ENCODE measurements at places on chromosomes 5 and 9.
A peak's percentile ranks its signal among the peaks of the same experiment; 100 is the strongest.

DNA sequence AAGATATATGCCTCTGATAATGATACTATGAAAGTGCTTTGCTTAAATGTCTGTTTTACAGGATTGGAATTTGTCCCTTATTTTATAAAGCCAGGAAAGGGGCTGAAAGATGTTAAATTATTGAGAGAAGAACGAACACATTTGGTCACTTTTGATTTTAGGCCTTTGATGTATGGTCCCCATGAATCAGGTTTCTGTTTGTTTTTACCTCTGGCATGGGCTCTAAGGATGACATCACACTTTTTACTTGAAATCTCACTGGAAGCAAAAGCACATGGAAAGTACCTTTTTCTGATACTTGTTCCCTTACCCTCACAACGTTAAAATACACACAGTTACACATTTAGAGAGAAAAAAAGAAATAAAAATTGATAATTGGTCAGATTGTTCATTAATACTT, 6.9 kb downstream of the OTULIN start:
- no peak for DNase-seq

DNA sequence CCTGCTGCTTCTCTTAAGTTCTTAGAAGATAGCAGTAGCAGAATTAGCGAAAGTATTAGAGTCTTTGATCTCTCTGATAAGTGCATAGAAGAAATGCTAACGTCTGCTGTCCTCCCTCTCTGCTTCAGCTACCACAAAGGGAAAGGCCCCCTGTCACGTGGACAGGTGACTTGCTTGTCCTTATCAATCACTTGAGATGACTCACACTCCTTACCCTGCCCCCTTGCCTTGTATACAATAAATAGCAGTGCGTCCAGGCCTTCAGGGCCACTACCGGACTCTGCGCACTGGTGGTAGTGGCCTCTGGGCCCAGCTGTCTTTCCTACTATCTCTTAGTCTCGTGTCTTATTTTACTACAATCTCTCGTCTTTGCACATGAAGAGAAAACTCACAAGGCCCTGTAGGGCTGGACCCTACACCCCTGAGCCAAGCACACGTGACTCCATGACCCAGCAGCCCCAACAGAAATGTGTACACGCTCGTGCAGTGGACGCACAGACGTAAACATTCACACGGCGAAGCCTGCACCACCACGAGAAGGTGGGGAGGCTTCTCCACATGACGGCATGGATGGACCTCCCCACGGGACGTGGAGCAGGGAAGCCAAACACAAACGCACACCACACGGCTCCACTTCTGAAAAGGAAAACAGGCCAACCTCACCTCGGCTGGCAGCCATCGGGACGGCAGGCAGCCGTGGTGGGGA, 38.3 kb downstream of the PNPLA7 start:
- no peak for DNase-seq

- no peak for DNase-seq
Observed at GRCh38 chr9:84821431-84821830, 151.9 kb downstream of the NTRK2 start.

GRCh38 chr9:110797611-110798010, 129.0 kb downstream of the MUSK start:
- peak; percentile 45 for DNase-seq

DNA sequence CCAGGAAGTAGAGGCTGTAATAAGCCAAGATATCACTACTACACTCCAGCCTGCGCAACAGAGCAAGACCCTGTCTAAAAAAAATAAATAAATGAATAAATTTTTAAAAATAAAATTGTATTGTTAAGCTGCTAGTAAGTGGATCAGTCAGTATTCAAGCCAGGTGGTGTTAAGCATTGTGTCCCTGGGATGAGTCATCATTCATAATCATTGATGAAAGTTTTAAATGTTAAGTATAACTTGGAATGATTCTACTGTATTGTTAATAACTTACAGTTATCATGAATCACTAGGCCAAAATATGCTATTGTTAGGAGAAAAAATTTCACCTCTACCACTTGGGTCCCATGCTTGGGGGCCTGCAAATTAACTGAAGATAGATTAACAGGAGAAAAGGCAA, 38.2 kb downstream of the MED10 start:
- DNase-seq = no peak

DNA sequence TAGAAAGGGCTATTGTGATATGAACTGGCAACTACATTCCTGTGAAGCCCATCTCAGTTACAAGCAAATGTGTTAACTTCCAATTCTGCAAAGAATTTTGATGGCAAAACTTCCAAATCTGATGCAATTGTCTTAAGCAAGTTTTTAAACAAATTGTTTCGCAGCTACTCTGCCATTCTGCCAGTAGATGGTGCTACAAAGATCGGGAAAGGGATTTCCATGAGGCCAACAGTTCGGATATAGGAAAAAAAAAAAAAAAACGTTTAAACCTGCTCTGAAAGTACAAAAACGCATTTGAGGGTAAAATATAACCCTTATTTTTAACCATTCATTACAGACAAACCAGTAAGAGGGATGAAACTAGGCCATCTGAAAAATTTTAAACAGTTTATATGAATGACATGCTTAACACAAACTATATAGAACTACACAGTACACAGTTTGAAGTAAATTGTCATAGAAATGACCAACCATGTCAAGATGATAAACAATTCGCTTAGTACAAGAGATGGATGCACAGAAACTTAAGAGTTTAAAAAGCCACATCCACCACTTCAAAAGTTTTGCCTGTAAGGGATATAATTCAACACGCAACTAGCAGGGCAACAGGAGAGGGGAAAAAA, 2.2 kb downstream of the HNRNPA0 start:
- peak; percentile 57 for DNase-seq

DNA sequence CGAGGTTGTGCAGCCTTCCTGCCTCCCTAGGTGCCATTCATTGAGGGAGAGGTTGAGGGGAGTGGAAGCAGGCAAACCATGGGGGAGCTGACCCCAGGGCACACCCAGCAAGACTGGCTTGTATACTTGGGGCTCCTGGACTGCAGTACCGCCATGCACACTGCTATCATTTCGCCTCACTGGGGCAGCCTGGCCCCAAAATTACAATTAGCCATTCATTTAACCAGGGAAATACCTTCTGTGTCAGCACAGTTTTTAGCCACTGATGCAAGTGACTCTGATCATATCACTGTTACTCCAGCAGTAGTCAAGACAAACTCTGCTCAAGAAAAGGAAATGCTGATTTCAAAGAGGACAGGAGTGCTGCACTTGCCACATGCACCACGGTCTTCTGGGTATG, 109.7 kb downstream of the TRIO start:
- DNase-seq = no peak

- DNase-seq = no peak
Observed at GRCh38 chr9:23850690-23851629, 24.9 kb upstream of the ELAVL2 start.

GRCh38 chr5:173494446-173494845, 122.0 kb downstream of the BOD1 start:
- DNase-seq = no peak

- no peak for DNase-seq
Observed at GRCh38 chr9:127684576-127684975, 22.2 kb upstream of the CFAP157 start.

GRCh38 chr5:30539004-30539634, 654.4 kb upstream of the CDH6 start:
- no peak for DNase-seq

DNA sequence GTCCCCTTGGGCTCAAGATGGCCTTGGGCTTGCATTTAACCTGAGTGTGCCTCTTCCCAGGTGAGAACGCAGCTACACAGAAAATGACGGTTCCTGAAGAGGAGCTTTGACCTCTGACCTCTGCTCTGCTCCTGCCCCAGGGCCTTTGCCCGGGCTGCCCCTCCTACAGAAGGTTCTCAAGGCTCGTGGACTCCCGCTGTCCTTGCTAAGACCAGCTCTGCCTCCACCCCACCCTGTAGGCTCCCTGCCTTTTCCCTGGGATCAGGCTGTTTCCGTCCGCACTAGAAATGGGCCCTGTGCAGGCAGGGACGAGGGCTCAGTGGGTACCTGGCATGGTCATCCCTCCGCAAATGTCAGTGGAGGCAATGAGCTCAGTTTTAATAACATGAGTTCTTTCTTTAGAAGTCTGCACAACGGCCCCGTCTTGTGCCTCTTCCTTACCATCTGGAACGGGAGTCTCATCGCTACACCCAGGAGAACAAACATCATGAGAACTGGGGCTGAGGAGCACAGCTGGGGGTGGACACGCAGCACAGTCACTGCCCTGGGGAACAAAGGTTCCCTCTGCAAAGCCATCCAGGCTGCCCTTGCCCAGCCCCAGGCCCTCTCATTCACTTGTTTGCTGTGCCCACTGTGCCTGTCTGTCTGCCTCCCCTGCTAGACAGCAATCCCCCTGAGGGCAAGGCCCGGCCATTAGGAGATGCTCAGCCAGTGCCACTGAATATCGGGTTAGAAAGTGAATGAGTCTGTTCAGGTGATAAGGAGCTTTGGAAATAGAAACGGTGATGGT, 26.7 kb upstream of the LPCAT1 start:
- no peak for DNase-seq

DNA sequence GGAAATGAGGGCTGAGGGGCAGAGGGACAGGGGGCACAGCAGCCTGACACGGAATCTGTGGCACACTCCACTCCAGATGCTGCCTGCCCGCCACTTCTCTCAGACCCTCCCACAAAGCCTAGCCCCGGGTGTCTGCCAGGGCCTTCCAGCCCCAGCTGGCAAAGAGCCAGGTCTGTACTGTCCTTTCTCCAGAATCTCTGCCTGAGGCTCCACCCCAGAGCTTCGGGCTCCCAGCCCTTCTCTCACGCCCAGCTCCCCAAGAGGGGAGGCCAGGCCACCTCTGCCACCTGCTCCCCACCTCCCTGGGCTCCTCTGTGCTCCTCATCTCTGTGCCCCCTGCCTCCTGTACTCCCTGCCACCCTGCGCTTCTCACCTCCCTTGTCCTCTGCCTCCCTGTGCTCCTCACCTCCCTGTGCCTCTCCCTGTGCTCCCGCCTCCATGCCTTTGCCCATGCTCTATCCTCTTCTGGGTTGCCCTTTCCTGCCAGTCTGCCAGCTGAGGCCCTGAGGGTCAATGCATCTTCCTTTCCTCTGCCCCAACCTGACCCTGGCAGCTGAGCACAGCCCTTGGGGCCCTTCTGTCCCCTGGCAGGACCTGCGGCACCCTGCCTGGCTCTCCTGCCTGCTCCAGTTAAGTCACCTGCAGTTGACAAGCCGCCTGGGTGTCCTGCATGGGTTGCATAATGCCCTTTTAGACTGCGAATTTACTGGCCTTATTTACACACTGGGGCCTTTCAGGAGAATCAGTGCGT, 36.4 kb downstream of the RASGEF1C start:
- no peak for DNase-seq

DNA sequence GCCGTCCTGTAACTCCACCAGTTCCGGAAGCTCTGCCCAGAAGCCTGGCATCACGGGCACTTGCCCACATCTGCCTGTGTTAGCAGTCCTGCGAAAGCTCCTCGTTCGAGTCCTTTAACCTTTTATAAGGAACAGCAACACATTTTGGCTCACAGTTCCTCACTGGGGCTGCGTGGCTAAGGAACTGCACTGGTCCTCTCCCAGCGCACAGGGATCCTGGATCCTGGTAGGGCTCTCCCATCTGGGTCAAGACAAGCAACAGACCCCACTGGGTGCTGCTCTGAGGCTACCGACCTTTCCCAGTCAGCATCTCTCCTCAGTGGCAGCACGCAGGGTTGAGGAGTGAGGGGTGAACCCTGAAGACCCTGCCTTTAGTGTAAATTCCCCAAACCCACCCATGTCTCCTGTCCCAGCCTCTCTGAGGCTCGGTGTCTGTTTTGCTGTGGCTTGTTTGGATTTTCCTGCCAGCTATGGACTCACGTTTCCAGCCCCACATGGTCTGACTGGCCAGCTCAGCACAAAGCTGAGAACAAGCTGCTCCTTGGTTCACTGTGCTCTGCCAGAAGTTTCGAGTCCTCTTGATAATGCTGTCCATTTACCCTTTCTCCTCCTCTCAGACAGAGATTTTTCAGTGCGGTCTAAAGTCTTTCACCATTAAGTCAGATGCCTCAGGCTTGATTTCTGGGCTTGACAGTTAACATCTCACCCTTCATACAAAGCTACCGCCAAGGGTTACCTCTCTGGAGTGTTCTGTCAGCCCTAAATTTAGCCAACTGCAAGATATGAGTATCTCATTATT, 80.0 kb downstream of the AK8 start:
- no peak for DNase-seq

DNA sequence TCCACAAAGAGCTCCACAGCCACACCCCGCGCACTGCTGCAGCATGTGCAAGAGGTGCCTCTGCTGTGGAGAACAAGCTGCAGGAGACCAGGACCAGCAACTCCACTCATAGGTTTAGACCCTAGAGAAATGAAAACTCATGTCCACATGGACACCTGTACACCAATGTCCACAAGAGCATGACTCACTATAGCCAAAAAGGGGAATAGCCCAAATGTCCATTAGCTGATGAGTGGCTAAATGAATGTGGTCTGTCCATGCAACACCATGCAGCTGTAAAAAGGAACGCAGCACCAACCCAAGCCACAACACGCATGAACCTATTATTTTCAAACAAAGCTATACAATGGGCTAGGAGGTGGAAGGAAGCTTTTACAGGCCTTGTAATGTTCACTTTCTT, 18.1 kb downstream of the DYNC2I2 start:
- no peak for DNase-seq

- no peak for DNase-seq
Observed at GRCh38 chr9:72332351-72332750, 32.7 kb downstream of the ZFAND5 start.

DNA sequence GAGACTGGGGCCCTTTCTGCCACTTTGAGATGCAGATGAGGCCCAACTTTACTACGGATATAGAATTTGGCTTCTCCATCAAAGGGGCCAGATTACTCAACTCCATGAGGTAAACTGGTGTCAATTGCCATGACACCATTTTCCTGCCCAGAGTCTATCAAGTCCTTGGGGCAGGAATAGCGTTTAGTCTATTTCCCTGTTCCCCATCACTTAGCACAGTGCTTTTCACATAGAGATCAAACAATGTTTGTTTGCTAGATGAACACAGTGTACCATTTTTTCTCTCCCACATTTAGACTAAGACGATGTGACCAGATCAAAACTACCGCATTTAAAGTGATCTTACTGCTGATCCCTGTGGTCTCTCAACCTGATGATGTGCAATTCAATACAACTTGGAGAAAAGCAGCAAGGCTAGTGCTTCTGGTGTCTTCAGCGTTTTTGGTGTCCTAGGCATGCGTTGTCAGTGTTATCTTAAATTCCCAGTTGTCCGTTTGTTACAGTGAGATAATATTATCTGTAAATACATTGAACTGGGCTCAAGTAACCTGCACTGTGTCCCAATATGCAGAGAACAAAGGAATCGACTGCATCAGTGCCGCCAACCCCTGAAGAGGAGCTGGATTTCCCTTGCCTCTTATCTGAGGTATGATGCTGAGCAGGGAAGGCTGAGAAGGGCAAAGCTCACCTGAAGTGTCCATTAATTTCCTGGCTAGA, 446.2 kb downstream of the PLK2 start:
- DNase-seq = no peak

GRCh38 chr5:113641715-113642114, 128.2 kb downstream of the YTHDC2 start:
- DNase-seq = no peak

- DNase-seq = no peak
Observed at GRCh38 chr9:83081846-83082245, 18.9 kb upstream of the RASEF start.

GRCh38 chr9:107794259-107794658, 304.7 kb upstream of the KLF4 start:
- no peak for DNase-seq

- DNase-seq = no peak
Observed at GRCh38 chr5:99105216-99105615, 176.4 kb upstream of the CHD1 start.
